ENCODE measurements at places on chromosomes 7 and 10.

DNA sequence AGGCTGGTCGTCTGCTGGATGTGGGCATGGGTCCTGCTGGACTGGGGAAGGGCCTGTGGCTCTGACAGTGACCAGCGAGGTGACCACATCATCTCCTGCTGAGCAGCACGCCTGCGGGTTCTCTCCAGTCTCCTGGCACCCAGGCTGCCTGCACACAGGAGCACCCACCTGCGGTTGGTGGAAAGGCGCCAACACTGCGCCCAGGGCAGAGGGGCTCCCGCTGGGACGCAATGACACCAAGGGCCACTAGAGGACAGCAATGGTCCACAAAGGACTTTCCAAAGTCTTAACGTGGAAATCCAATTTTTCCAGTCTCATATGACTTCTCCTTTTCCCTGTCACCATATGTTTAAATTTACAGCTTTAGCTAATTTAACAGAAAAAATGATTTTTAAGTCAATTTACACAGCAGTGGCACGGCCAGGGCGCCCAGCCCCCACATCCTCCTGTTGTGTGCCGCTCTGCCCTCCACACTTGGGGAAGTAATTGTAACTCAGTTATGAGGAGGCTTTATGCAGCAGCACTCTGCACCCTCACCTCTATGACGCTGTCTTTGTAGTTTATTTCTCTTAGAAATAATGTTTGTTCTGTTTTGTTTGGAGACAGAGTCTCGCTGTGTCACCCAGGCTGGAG lies 38.1 kb downstream of the CFAP46 start:
- DNase-seq = peak; percentile 48

- DNase-seq = no peak
Measured at GRCh38 chr10:9227679-9228365, 1173.3 kb downstream of the GATA3 start.

DNA sequence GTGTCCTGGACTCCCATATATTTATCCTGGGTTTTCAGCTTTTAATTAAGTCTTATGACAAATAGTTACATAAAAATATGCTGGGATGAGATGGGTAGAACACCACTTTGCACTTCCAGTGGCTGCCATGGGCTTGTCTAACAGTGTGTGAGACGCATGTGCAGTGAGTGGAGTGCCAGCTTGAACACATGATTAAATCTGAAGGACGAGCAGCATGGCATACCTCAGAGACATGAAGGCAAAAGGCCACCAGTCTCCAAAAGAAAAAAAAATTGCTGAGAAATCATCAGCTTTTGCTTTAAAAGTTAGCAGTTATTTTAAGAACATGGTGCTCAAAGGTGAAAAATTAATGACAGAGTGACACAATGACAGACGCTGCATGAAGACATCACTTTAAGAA lies 139.0 kb upstream of the ADCY1 start:
- DNase-seq = no peak

DNA sequence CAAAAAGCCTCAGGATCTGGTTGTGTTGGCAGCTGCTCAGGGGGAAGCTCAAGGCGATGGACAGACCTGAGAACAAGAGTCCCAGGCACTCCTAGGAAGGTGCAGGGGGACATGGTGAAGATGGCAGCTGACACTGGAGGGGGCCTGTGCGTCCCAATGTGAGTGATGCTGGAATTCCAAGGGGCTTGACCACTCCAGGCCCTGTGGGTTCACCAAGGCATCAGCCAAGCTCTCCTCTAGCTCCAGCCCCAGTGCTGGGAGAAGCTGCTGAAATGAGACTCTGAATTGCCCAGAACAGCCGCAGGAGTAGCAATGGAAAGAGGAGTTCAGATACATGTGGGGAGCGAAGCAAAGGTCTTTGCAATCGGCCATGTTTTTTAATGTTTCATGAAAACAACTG lies 16.0 kb downstream of the UPP1 start:
- no peak for DNase-seq

- DNase-seq = no peak
Measured at GRCh38 chr10:77909749-77910375, 16.7 kb downstream of the DLG5 start.

- DNase-seq = no peak
Measured at GRCh38 chr7:15856311-15856710, 169.8 kb upstream of the MEOX2 start.

- DNase-seq = no peak
Measured at GRCh38 chr7:141231018-141231792, 157.3 kb downstream of the TMEM178B start.

DNA sequence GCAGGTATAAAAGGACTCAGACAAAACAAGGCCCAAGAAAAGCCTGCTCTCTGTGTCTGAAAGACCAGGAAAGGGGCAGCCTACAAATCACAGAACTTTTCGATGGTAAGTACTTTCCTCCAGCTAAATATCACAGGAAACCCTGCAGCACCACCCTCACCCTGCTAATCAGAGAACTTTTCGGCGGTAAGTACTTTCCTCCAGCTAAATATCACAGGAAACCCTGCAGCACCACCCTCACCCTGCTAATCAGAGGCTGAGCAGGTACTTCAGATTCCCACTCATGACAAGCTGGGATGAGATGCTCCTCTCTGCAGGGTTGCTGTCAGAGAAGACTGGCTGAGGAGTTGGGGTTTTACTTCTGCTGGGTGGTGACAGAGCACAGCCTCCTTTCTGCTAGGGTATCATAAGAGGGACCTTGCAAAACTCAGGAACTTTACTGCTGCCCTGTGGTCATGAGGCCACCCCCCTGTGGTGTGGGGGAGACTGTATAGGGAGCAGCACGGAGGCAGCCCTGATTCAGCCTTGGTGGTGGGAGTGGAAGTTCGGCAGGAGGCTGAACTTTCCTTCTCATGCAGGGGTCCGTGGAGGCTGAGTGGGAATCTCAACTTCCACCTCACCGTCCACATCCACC lies 7.2 kb downstream of the WDR37 start:
- no peak for DNase-seq

- DNase-seq = no peak
Measured at GRCh38 chr7:135690566-135690965, 28.3 kb downstream of the STMP1 start.

DNA sequence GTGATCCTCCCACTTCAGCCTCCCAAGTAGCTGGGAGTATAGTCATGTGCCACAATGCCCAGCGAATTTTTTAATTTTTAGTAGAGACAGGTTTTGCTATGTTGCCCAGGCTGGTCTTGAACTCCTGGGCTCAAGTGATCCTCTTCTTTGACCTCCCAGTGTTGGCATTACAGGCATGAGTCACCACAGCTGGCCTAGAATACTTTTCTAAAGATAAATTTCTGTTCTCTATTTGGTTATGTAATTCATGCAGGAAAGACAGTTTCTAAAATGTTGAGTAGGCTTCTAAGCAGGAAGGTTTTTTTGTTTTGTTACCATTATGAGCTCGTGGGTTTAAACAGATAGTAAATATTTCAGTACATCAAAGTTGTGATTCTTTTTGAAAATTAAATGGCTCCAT lies 5.0 kb downstream of the RBAK start:
- DNase-seq = no peak

GRCh38 chr10:104347295-104348045 lies 6.2 kb upstream of the CFAP58 start:
- no peak for DNase-seq

- DNase-seq = no peak
Measured at GRCh38 chr7:127771707-127772106, 119.7 kb downstream of the SND1 start.

DNA sequence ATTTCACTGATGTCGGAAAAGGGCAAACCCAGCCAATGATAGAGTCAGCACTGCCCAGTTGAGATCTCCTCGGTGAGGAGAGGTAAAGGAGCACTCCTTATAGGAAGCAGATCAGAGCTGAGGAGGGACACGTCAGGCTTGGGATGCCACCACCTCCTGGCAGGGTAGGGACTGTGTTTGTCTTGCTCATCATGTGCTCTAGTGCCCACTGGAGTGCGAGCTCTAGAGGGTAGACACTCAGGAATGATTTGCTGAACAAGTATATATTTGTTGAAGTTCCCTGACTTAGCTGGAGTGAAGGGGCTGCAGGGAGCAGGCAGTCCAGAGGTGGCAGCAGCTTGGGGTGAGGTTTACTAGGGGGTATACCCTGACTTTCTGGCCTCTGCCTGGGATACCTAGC lies 146.5 kb downstream of the NOC3L start:
- DNase-seq = no peak

DNA sequence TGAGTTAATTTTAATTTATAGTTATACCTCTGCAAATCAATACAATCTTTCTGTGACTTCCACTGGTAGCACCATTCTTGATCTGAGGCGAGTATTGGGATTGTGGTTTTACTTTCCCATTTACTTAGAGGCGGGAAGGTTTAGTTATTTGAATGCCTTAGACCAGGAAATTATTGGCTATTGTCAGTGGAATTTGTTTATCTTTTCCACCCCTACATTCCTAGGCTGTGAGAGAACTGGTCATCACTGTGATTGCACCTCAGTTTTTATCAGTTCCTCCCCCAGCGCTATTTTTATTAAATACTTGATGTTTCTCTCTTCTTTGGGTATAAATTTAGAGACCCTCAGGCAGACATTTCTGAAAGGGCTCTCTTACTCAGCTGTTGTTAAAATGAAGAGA lies 29.9 kb downstream of the CDK14 start:
- DNase-seq = no peak

DNA sequence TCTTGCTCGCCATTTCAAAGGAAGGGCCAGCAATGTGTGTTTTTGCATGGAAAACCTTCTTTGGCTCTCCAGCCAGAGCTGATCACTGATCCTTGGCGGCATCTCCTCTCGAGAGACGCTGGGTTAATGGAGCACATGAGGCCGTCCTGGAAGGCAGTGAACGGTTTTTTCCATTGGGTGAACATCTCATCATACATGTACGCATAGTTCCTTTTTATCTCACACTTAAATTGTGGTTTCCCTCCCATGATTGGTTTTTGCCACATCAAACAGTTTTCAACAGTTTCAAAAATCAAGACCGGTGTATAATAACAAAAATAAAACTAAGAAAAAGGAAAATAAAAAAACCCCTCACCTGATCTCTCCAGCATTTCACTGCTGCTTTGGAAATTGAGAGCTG lies 276.4 kb downstream of the TCF7L2 start:
- DNase-seq = no peak

DNA sequence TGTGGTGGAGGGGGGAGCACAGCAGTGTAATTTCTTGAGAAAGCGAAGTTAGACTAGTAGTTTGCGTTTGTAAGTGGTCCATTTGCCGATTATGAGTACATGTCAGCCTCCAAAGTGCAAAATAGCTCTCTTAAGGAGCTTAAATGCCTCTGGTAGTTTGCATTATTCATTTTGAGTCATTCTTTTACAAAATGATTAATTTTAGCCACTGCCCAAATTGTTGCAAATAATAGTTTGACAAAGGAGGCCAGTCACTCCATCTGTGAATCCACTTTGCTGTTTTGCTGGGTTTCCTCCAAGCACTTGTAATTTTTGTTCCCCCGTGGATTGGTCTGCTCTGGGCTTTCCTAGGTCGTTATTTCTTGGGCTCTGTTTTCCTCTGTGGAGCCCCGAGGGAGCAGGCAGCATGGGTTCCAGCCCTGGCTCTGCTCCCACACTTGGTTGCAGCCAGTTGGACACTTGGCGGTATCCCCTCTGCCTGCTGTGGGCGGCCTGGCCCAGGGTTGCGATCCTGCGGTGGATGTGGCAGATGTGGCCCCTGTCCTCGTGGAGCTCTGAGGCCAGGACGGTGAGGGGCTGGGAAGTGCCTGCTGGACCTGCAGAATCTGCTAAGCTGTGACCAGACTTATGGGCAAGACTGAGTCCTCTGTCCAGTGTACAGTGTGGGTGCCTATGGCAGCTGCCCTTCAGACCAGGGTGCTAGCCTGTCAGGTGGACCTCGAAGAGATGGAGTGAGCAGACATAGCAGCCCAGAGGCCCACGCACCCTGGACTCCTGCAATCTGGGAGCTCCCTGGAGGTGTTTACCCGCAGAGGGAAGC lies 129.1 kb upstream of the BTBD16 start:
- no peak for DNase-seq

DNA sequence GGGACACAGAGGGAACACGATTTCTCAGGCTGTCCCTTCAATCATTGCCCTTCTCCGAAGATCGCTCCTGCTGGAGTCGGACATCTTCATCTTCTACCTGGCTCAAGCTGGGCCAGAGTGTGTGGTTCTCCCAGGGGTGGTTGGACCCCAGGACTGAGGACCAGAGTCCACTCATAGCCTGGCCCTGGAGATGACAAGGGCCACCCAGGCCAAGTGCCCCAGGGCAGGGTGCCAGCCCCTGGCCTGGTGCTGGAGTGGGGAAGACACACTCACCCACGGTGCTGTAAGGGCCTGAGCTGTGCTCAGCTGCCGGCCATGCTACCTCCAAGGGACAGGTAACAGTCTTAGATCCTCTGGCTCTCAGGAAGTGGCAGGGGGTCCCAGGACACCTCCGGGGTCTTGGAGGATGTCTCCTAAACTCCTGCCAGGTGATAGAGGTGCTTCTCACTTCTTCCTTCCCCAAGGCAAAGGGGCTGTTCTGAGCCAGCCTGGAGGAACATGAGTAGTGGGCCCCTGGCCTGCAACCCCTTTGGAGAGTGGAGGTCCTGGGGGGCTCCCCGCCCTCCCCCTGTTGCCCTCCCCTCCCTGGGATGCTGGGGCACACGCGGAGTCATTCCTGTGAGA lies 23.3 kb downstream of the TBATA start:
- no peak for DNase-seq

DNA sequence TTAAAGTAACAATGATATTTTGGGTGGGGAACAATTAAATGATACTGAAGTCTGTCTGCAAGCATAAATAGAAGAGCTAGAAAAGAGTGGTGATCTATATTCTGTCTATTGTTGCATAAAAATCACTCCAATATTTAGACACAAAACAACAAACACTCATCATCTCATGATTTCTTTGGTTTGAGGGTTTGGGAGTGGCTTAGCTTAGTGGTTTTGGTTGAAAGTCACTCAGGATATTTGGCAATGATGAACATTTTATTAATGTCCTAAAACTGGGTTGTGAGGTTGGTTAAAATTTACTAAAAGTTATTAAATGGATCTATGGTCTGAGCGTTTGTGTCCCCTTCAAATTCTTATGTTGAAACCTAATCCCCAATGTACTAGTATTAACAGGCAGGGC lies 54.7 kb upstream of the EGFR start:
- DNase-seq = no peak

- no peak for DNase-seq
Measured at GRCh38 chr7:105315357-105315756, 73.4 kb downstream of the SRPK2 start.

GRCh38 chr10:104767745-104768144 lies 126.7 kb downstream of the SORCS3 start:
- DNase-seq = no peak

GRCh38 chr7:68550027-68550426 lies 1048.2 kb upstream of the AUTS2 start:
- no peak for DNase-seq

GRCh38 chr10:97058521-97058920 lies 127.2 kb downstream of the SLIT1 start:
- DNase-seq = no peak

GRCh38 chr10:43172645-43173044 lies 34.4 kb downstream of the CSGALNACT2 start:
- no peak for DNase-seq

DNA sequence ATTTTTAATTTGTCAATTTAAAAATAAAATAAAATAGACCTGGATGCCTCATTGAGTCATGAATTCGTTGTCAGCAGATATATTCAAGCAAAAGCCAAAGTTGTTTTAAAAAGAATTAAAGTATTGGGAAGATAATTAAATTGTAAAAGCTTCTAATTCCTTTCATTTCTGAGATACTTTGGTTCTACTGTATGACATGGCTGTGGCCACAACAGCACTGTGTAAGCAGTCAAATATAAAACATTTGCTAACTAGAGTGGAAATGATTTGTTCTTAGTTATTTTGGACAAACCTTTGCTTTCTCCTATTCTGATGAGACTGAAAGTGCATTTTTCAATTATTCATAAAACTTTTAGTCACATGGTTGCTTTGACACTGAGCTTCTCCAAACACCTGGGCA lies 143.6 kb upstream of the FAM13C start:
- no peak for DNase-seq

- no peak for DNase-seq
Measured at GRCh38 chr7:158676906-158677305, 27.7 kb downstream of the NCAPG2 start.
